Naive B cell (primary cell): ENCODE measurements at places on chromosomes 4 and X. TPM values are rescaled to one million over a fixed set of nuclear protein-coding genes. Genes with fewer than 3 reads are reported as not detected.

The CT47B1 gene
- not detected for polyA plus RNA-seq

GRCh38 chrX:55815546-55815945, 98.0 kb downstream of the RRAGB start:
- no peak overlapping the region for H3K4me3 ChIP-seq
- no peak overlapping the region for H3K27ac ChIP-seq
- no peak for DNase-seq
- H3K36me3 ChIP-seq, result no peaks in the 10 kb centered on the region
- peaks cover 4% of the 10 kb centered on the region for H3K27me3 ChIP-seq
- no peaks in the 10 kb centered on the region for H3K4me1 ChIP-seq

GRCh38 chr4:161714931-161715330, 448.9 kb downstream of the FSTL5 start:
- H3K4me3 ChIP-seq, result no peak overlapping the region
- no peaks in the 10 kb centered on the region for H3K4me1 ChIP-seq

DNA sequence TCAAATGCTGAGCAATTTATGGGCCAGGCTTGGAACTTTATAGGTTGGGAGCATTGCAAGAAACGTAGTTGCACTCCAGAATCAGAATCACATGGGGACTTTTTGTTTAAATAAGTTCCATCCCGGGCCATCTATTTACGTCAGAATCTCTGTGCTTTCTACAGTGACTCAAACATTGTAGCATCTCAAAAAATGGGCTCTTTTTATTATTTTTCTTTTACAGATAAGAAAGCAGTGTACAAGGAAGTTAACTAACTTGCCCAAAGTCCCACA, 10.2 kb downstream of the CC2D2A start:
- H3K4me3 ChIP-seq, result no peak overlapping the region
- H3K27me3 ChIP-seq, result peaks cover 5% of the 10 kb centered on the region
- no peaks in the 10 kb centered on the region for H3K36me3 ChIP-seq
- no peak overlapping the region for H3K27ac ChIP-seq
- no peaks in the 10 kb centered on the region for H3K4me1 ChIP-seq
- DNase-seq, result no peak

- no peak overlapping the region for H3K4me3 ChIP-seq
- no peaks in the 10 kb centered on the region for H3K4me1 ChIP-seq
- H3K27me3 ChIP-seq, result no peaks in the 10 kb centered on the region
- DNase-seq, result no peak
- H3K27ac ChIP-seq, result no peak overlapping the region
- no peaks in the 10 kb centered on the region for H3K36me3 ChIP-seq
These were observed 45.5 kb downstream of the PRDM5 start for GRCh38 chr4:120877021-120877420.
